Amniotic stem cell (primary cell): ENCODE measurements at places on chromosomes 5 and 9.

GRCh38 chr5:180910735-180911134 is 11.8 kb downstream of the BTNL8 start:
- no peak for DNase-seq

GRCh38 chr5:92237896-92238295 is 854.8 kb upstream of the ARRDC3 start:
- DNase-seq: no peak

- DNase-seq: no peak
Measured at GRCh38 chr5:125325488-125326149, 579.2 kb upstream of the ZNF608 start.

DNA sequence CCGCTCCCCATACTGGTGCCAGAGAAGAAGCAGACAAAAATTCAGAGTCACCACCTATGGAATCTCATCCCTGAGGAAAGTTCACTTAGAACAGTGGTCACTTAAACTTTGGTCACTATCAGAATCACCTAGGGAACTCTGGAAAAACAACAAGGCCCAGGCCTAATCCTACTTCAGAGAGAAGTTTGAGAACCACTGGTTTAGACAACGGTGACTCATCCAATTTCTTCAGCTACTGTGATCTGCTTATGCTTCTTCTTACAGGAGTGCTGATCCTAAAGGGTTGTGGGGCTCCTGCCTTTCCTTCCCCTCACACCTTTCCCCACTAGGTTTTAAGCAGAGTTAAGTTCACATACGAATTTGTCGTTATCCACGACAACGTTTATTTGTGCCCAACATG is 194.7 kb upstream of the KLF4 start:
- DNase-seq: no peak

GRCh38 chr9:22522206-22522740 is 75.6 kb downstream of the DMRTA1 start:
- no peak for DNase-seq

GRCh38 chr5:4252385-4252784 is 656.8 kb downstream of the IRX1 start:
- DNase-seq: no peak

- no peak for DNase-seq
Measured at GRCh38 chr5:76715736-76716455, at the start of gene F2R. Gene F2R, plus strand, starts transcription at chr5:76716126. Its CDS starts 182 bp downstream, at chr5:76716308.

DNA sequence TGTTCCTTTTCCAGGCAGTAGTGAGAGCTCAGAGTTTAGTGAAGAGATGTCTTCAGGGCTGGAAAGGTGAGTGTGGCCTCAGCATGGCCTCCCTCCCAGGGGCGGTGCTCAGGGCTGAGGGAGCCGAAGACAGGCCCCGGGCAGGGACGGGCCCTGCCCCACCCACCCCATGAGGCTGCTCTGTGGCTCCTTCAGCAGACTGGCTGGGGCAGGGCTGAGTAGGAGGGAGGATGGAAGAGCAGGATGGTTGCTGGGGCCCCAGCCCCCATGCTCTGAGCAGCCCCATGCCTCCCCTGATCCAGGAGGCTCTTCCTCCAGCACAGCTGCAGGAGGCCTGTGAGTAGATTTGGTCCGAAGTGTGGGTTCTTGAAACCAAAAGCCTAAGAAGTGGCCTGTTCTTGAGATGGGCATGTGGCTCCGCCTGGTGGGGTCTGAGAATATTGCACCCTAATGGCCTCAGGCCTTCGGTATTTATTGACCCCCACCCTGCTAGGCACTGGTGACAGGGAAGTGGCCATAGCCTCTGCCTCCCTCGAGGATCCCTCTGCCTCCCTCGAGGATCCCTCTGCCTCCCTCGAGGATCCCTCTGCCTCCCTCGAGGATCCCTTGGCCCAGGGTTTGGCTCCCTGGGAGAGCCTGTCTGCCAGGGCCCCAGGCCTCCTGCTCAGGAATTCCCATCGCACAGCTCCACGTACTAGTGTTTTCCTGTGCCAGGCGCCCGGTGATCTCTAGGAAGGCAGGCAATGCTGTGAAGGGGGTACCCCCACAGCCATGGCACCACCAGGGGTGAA is 65.4 kb upstream of the GARNL3 start:
- DNase-seq: peak; percentile 23

- no peak for DNase-seq
Measured at GRCh38 chr9:97525451-97525850, 24.0 kb downstream of the TMOD1 start.

DNA sequence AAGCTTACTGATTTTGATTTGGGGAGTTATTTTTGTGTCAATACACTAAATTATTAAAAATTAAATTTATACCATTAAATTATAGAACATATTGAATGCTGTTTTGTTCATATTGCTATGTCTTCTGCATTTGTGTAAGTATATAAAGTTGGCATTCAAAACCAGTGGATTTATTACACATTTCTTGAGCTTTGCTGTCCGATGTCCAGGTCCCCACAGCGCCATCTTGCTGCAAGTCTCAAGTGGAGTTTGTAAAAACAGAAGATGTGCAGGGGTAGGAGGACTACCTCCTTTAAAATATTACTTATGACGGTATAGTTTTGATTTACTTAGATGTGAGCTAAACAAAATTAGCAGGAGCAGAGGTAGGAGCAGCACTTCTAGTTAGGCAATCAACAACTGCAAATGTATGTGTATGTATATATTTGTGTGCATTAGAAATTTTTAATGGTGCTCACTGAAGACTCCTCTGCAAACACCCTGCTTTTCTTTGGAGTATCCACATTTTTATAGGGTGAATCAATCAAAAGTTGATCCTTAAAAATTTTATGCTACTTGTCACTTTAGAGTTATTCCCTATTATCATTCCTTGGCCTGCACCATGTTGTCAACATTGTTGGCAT is 37.4 kb downstream of the CPEB4 start:
- no peak for DNase-seq

DNA sequence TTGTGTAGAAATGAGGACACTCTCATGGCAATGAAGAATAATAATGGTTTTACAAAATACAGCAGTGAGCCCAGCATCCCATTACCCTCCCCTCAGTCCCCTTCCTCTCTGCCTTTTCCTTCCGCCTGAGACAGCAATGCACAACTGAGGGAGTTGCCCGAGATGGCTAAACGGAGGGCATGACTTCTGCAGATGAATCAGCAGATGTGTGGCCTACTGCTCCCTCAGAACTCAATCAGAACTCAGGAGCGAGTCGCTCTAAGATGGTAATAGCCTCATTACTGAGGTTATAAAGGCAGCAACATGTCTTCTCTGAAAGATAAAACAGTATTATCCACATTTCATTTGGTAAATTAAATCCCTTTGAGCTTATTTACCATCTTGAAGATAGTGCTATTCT is 326.6 kb downstream of the ENC1 start:
- no peak for DNase-seq

GRCh38 chr9:134653259-134654009 is 11.8 kb downstream of the COL5A1 start:
- DNase-seq: no peak

GRCh38 chr5:114252226-114252625 is 109.6 kb upstream of the KCNN2 start:
- no peak for DNase-seq

GRCh38 chr5:78467752-78468357 is 107.4 kb downstream of the SCAMP1 start:
- DNase-seq: peak; percentile 31

- DNase-seq: no peak
Measured at GRCh38 chr5:133363807-133364587, 248.3 kb downstream of the FSTL4 start.

DNA sequence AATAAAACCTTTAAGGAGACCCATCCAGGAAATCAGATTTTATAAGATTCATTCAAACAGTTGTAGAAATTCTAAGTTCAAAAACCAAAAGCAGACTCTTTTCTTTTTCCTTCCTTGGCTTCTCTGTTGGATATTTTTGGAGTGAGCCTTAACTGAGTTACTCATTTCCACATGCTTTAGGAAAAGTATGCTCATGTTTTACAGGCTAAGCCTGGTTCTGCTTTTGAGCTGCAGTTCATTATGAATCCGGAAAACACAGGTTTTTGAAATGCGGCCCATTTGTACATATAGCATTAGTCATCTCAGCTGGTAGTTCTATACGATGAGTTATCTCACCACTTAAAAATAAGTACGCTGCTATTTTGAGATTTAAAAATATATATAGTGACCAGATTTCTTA is 156.6 kb upstream of the DMRT1 start:
- peak; percentile 86 for DNase-seq

DNA sequence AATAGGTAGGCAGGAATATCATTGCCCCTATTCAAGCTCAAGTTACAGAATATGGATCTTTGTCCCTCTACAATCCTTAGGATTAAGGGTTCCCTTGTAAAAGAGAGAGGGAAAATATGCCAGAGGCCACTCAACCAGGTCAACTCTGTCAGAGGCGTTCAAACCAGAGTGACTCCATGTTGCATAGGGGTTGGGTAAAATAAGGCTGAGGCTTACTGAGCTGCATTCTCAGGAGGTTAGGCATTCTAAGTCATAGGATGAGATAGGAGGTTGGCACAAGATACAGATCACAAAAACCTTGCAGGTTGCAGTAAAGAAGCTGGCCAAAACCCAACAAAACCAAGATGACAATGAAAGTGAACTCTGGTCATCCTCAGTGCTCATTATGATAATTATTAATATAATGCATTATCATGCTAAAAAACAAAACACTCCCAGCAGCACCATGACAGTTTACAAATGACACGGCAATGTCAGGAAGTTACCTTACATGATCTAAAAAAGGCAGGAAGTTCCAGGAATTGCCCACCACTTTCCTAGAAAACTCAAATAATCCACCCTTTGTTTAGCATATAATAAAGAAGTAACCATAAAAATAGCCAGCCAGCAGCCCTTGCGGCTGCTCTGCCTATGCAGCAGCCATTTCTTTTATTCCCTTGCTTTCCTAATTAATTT is 64.8 kb downstream of the ERP44 start:
- no peak for DNase-seq

DNA sequence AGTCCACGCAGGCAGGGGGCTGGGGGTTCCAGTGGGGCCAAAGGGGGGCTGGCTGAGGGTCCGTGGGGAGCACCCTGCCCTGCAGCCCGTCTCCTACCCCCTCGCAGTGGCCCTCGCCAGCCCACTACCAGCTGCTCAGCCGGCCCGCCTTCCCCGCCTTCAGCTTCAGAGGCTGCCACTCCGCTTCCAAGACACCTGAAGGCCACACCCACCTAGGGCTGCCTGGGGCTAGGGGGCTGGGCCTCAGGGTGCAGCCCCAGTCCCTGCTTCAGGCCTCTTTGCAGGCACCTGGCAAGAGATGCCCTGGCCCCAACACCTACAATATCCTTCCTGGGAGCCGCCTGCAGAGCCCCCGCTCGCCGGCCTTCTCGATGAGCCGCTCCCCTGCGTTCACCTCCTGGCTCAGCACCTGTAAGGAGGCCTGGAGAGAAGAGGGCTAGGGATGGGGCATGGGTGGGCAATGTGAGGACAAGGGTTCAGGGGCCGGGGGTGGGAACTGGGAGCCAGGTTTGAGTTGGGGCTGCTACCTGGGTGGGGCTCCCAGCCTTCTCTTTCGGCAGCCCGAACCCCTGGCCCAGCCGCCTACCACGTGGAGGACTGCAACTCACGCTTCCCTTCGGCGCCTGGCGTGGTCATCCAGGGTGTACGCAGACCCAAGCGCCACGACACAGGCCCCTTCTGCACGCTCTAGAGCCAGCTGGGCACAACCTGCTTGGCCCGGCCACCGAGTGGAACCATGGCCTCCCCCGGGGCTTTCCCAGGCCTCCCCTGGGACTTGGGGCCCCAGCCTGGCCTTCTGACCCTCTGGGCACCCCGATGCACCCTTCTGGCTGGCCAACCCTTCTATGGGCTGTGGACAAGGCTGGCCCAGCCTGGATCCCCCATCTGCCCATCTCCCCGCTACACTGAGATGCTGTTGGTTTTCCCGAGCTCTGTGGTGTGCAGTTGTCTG is 1.7 kb downstream of the STPG3 start:
- DNase-seq: no peak

DNA sequence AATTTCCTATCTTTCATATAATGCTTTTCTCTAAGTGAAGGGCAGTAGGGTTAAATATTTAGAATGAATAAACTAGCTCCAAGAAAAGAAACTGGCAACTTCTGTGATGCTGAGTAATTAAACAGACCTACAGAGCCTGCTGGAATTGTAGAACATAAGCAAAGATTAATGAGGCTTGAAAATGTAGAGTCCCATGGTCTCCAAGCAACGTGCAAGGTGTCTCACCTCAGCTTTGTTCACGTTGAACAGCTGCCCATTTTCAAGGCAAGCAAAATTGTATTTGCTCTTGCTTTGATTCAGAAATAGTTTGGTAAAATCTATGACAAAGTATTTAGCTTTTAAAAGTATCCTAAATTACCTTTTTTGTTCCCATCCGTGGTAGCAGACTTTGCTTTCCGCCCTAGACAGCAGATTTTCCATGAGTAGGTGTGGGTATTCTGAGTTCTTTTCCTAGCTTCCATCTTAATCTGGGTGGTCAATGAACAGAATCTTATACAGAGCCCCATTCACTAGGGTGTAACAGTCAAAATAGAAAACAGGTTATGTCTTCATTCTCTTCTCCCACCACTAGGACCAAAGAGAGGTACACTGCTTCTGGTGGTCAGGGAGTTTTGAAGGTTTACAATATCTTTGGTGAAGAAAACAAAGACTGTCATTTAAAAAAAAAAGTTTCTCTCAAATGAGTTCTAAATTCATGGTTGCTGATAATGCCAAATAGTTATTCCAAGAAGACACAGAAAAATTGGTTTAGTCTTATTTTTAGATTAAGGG is 52.1 kb upstream of the TYRP1 start:
- no peak for DNase-seq

DNA sequence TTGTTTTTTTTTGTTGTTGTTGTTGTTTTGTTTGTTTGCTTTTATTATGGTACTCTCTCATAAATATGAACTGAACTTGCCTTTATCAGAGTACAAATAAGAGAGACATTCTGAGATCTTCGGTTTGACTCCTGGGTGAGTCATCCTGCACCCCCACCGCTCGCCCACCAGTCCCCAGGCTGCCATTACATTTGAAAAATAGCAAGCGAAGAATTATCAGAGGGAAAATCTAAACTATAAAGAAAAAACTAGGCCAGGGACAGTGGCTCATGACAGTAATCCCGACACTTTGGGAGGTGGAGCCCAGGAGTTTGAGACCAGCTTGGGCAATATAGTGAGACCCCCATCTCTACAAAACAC is 122.1 kb upstream of the MAP3K1 start:
- DNase-seq: no peak

- no peak for DNase-seq
Measured at GRCh38 chr5:113510836-113511451, 2.5 kb upstream of the YTHDC2 start.

GRCh38 chr9:134215699-134216448 is 51.5 kb upstream of the RNU6ATAC start:
- DNase-seq: peak; percentile 18

DNA sequence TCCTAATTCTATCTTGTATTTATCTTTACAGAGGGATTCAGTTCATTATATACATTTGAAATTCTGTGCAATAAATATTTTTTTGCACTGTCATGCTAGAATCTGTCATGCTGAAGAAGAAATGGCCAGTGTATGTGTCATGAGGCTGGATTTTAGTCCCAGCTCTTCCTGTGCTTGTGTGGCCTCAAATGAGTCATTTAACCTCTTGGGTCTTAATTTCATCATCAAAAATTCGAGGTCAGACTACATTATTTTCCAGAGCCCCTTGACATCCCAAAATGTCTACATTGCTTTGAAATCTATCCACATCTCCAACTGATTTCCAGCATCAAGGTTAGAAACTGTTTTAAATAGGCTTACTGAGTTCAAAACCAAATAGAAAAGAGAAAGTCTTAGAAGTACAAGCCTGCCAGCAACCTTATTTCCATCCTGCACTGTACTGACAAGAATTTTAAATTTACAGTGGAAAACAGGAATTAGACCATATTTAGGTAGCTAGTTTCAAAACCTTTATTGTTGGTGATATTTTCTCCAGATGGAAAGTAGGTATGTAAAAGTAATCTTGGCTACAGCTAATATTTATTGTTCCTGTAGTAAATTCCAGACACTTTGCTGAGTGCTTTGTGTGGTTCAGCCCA is 96.7 kb upstream of the MAMDC2 start:
- peak; percentile 57 for DNase-seq
